ENCODE measurements at places on chromosomes 2 and 18.

GRCh38 chr2:67600946-67601345, 203.8 kb downstream of the ETAA1 start:
- no peak for DNase-seq

GRCh38 chr18:5840025-5840424, 55.3 kb downstream of the TMEM200C start:
- no peak for DNase-seq

DNA sequence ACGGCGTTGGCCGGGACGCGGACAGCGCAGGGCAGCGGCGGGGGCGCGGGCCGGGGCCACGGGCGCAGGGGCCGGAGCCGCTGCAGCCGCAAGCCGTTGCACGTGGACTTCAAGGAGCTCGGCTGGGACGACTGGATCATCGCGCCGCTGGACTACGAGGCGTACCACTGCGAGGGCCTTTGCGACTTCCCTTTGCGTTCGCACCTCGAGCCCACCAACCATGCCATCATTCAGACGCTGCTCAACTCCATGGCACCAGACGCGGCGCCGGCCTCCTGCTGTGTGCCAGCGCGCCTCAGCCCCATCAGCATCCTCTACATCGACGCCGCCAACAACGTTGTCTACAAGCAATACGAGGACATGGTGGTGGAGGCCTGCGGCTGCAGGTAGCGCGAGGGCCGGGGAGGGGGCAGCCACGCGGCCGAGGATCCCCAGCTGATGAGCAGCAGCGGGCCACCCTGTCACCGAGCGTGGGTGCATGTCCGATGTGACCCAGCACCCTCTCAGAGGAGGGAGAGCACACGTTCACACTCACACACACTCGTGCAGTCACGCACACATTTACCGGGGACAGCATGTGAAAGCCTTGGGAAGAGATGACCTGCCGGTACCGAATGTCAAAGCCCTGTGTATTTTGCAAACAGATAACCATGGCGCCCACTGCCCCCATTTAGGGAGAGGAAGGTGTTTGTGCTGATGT, 4.2 kb downstream of the GDF7 start:
- DNase-seq = no peak

DNA sequence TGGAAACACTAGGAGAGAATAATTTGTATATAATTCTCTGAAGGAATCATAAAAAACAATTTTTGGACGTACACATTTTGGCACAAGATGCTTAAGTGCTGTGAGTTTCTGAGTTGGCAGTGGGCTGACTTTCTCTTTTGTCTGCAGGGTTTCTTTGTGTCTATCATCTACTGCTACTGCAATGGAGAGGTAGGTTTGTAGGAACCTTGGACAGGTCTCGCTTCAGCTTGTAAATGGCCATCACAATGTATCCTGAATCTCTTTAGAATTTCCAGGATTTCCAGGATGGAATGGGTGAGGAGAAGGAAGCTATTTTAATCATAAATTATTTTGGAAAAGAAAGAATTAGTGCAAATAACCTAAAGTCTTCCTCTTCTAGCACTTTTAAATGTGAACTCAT, 83.9 kb downstream of the PTH2R start:
- no peak for DNase-seq

DNA sequence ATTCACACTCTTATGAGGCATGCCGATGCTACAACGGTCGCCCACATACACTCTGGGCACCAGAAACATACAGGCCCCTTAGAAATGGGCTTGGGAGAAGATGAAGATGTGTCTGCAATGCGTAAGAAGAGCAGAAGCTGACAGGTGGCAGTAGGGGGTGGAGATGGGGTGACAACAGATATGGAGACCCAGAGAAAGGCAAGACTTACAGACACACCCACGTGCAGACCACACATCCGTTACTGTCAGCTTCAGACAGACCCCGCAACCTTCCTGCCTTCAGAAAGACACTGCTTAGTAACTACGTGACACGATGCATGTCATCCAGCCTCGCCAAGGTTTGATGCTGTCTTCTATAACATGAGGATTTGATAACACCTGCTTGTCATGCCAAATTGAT, 89.5 kb downstream of the ZFP36L2 start:
- peak; percentile 74 for DNase-seq

DNA sequence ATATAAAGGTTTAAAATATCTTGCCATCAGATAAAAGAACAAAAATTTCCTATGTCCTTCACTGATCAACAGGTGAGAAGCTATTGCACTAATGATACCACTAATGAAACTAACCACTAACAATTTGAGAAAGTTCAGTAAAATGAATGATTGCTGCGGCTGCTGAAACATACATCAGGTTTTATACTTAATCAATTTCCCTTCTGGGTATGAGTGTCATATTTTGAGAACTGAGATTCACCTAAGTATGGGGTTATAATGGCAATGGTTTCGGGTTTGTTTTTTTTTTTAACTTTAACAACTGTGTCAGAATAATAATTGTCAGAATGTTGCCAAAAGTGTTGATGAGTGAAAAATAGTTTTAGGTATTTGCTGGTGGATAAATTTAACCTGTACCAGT, 151.3 kb upstream of the SLC39A10 start:
- DNase-seq = no peak

DNA sequence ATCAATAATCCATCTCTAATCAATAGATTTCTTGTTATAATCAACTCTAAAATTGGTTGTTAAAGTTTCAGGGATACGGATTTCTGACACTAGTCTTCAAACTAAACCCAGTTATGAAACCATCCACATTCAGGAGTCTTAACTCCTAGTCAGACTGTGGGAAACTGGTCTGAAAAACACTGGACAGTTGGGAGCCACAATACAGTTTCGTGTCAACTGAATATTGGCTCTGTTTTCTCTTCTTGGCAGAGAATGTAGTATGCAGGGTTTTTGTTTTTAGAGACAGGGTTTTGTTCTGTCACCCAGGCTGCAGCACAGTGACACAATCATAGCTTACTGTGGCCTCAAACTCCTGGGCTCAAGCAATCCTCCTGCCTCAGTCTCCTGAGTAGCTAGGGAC, 123.1 kb downstream of the RTTN start:
- no peak for DNase-seq

Data from activated gamma-delta T cell treated with anti-CD3 and anti-CD28 coated beads, Interleukin-2, amount 50 U/mL, for 16 hours (primary cell).